ENCODE measurements at places on chromosomes 11 and 22.

DNA sequence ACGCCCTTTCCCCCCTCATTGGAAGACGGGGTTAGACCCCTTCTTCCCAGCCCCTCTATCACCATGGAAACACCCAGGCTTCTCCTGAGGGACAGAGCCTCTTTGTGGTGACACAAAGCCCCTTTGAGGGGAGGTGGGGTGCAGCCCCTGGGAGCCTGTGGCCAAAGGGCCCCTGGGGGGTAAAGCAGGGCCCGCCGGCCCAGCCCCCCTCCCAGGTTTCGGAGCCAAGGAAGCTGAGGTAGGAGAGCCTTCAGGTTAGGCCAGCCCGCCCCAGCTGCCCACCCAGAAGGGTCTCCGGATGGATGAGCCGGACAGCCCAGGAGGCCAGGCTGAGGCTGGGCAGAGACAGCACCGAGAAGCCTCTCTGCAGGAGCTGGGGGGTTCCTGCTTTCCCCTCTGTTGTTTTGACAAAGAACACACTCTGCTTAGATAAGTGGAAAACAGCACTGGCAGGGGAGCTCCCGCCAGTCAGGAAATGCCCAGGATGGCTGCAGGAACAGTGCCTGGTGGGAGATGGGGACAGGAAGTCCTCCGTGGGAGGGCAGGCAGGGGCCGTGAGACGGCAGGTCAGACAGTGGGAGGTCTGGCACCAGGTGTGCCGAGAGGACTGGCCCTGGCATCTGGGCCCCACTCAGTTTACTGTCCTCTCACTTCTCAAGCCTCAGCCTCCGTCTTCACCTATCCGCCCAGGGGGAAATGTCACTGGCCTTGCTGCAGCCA is 18.2 kb downstream of the ARVCF start:
- no peak for DNase-seq

DNA sequence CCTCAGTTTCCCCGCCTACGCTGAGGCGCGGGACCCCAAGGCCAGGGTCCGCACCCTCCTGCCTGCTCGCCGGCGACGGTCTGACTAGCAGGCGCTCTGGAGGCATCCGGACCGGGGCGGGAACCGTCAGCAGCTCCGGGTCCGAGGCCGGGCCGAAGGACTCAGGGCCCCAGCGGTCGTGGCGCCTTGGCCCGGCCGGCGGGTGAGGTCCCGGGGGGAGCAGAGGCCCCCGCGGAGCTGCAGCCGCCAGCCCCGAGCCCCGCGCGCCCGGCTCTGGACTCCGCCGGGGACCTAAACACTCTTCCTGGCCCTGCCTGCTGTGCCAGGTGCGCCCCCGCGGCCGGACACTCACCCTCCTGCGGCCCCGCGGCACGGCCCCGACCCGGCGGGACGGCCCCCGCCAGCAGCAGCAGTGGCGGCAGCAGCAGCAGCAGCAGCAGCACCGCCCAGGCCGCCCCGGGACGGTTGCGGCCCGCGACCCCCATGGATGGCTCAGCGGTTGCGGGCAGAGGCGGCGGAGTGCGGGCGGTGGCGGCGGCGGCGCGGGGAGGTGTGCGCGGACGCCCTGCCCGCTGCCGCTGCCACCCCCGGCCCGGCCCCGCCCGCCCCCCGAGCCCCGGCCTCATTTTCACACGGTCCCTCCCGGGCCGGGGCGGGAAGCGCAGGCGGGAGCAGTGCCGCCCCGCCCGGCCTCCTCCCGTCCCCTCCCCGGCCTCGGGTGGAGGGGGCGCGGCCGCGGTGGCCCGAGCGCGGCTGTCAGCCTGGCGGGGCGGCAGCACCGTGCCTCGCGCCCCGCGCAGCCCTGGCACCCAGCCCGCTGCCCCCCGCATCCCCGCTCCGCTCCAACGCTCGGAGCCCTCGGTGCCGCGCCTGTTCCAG is at the start of gene SCUBE2:
SCUBE2 (minus strand) TSS at position 556 of the 879 bp plus-strand sequence; CDS start at position 485, 71 bp downstream.
- DNase-seq, result no peak

DNA sequence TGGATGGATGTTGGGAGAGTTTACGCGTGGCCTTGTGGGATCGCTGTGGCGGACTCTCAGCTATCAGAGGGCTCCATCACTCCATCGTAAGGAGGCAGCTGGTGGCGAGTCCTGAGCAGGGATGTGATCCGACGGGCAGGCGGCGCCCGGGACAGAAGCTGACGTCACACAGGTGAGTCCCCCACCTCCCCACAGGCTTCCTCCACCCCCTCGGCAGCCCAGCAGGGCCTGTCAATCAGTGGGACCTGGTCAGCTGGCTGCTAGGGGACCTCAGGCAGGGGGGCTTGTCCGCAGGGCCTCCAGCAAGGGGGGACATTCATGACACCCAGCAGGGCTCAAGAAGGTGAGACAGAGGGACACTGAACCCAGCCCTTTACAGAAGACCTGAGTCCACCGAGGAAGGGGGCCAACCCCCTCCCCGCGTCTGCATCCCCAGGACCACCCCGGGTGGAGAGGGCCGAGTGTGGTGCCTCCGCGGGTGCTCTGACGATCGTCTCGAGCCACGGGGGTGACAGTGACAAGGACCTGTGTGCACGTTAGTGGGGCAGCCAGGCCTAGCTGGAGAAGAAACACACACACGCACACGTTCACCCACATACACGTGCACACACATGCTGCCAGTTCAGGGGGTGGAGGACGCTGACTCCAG is 7.1 kb downstream of the HRAS start:
- no peak for DNase-seq

GRCh38 chr11:30489511-30489910 is 96.6 kb downstream of the MPPED2 start:
- DNase-seq, result no peak

DNA sequence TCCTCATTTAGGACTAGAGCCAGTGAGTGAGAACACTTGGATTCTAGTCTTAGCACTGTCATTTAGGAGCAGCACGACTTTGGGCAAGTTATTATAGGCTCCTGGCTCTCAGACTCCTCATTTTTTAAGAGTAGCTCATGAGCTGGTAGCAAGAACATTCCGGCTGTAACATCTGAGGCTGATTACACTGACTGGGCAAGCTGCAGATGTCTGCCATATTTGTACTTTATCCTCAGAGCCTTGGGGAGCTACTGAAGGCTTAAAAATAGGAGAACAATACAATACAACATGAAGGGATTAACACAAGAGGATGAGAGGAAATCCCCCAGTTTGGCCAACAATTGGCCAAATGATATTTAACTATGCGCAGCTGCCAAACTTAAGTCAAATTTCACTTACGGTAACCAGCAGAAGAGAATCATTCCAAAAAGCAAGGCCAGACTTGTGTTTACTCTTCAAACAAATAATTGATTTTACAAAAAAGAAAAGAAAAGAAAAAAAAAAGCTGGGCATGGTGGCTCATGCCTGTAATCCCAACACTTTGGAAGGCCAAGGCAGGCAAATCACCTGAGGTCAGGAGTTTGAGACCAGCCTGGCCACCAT is 113.1 kb upstream of the ARHGAP42 start:
- DNase-seq, result peak; percentile 12

DNA sequence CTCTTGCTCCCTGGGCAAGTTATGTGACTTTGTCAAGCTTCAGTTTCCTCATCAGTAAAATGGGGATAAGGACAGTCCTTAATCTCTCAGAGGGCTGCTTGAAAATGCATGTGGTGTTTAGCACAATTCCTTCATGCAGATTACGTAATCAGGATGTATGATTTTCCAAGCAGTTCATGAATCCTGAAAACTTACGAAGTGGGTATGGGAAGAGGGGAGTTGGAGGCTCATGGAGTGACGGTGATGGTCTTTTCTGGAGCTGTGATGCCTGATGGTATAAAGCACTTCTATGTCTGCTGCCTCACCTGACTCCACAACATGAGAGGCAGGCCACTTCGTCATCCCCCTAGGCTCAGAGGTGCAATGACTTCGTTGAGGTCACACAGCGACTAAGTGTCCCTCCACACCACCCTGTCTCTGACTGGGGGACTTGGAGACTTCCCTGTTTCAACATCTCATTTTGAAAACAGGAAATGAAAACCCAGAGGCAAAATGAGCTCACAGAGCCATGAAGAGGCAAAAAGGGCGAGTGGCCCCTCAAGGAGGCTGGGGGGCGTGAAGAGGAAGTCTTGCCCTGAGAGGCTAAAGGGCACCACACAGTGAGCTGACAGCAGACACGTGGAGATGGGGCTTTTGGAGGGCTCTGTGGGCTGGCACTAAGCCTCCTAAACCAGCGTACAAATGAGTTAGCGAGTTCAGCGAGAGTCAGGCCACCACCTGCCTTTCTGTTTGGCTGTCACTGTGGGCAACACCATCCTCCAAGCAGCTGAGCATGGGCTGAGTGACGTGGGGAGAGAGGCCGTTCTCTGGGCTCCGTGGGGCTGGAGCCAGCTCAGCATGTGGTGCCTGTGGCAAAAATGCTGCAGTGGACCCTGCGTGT is 10.1 kb downstream of the MCM5 start:
- no peak for DNase-seq

DNA sequence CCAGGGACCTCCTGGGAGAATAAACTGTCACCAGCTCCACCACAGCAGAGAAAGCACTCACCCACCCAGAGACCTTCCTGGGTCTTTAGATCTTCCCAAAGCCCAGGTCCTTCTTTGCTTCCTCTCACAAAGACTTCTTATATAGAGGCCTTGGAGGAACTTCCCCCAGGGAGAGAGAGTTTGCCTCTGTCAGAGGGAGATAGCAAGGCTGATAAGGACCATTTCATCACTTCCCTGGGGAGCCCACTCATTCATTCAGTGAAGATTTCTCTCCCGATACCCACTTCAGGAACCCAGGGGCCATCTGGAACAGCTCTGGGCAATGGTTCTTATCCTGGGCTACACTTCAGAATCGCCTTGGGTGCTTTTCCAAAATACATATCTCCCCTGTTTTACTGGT is at the start of gene PRG2:
PRG2 (minus strand) TSS at position 116 of the 400 bp plus-strand sequence. CDS start 706 bp downstream, outside the sequence.
- DNase-seq, result no peak

GRCh38 chr11:17598700-17599459 is 51.8 kb downstream of the OTOG start:
- no peak for DNase-seq

DNA sequence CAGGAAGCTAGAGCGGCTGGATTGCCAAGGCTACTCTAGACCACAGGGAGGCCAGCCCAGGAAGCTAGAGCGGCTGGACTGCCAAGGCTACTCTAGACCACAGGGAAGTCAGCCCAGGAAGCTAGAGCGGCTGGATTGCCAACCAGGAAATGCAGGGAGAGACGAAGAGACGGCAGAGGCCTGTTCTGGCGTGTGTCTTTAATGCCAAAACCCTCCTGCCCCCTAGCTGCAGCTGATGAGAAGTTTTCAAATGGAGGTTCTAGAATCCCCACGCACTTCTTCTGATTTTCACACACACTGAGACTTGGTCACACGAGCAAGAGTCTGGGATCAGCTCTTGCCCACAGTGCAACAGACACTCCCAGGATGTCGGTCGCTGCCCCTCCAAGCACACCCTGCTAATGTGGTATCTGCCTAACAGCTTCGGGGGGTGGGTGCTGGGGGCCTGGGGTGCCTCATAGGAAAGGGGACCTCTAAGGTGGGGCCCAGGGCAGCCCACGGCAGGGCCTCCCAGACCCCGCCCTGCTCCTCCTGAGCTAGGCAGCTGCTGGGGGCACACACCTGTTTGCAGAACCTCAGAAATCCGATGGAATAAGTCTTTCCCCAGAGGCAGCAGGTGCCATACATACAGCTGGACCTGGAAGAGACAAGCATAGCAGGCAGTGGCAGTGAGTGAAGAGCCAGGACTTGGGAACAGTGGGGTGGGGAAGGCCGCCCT is 28.5 kb downstream of the MAFF start:
- DNase-seq, result no peak

All from GM04503 (cell line).